ENCODE measurements at places on chromosomes 3 and 15.

- DNase-seq, result no peak
Observed at GRCh38 chr3:128380295-128380694, 86.4 kb downstream of the DNAJB8 start.

DNA sequence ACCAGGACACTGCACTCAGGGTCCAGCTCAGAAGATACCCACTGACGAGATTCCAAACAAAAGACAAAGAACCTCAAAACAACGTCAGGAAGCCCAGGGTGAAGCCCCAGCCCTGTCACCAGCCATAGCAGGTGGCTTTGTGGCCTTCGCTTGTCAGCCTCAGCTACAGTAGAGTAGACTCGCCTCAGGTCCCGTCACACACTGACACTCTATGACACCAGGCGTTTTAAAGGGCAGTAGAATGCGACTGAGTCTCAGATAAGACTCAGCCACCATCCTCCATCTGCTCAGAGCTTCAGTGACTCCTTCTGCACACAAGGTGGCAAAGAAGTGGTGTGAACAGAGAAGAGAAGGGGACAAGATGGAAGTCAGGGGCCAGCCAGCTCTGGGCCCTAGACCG is 12.8 kb downstream of the RBPMS2 start:
- DNase-seq, result no peak

DNA sequence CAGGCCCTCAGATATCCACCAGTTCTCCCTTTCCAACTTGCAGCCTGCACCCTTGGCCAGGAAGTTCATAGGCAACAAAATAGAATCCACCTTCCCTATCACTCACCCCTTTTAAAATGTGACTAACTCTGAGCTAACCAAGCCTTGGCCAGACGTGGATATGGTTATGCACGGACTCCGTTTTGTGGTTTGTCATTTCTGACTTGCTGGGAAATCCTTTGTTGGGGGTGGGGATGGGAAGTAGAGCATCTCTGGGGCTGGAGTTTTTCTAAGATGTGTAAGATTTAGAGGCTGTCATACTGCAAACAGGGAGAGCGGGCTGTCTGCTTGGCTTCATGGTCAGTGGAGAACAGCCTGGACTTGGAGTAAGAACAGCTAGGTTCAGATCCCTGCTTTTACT is 62.6 kb downstream of the SMAD3 start:
- DNase-seq, result no peak

DNA sequence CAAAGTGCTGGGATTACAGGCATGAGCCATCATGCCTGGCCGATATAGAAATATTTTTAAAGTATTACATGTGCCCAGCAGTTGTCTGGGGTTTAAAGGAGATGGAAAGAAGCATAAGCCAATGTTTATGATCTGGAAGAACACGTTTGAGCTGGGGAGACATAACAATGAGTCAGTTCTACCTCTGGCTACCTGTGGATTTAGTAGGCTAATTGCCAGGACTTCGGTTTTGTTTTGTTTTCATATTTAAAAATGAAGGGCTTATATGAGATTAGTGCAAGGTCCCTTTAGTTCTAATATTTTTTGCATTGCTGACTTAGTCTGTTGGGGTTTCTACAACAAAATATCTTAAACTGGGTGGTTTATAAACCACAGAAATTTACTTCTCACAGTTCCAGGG is 22.9 kb upstream of the TNFSF10 start:
- no peak for DNase-seq

DNA sequence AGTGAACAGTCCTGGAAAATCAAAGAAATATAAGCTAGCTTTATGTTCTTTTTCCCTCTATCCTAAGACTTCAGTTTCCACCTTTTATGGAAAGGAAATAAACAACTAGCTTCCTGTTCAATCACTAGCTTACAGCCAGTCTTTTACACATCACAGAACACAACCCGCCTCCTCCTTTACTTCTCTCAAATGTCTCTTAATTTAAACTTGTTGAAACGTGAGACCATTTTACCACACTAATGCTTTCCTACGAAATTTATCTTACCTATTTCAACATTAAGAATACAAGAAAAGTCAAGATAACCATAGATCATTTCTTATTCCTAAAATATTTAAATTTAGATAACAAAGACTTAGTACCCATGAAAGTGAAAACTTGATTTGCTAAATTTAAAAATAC is 6.2 kb downstream of the PRTG start:
- DNase-seq, result no peak

All from NCI-H187 (cell line).